Fibroblast of villous mesenchyme (primary cell): ENCODE measurements at places on chromosomes 12 and 14. TPM values are rescaled to one million over a fixed set of nuclear protein-coding genes. Genes with fewer than 3 reads are reported as not detected.

DNA sequence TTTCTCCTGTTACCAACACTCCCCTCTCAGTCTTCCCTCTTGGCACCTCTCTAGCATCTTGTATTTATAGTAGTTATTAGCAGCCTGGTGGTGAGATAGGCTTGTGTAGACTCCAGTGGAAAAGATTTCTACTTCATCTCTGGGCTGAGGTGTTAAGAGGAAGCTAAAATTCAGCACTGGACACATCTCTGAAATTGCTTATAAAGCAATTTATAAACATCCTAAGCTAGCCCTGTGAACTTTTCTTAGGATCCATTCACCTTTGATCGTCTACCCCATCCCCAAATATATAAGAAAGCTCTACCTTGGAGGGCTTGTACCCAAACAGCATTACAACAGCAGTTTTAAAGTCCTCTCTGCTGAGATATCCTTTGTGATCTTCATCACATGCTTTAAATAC is 928 bp downstream of the EFCAB11 start:
- DNase-seq, result no peak

- no peak for DNase-seq
Observed at GRCh38 chr12:111780166-111780565, 13.4 kb downstream of the ALDH2 start.

The PHETA1 gene
- 11.3 and 15.5 TPM in 2 replicates for total RNA-seq

The GNB3 gene
- total RNA-seq, result 1.7 and 3.9 TPM in 2 replicates

The SMOC1 gene
- total RNA-seq, result not detected in 2 replicates

The PELI2 gene
- total RNA-seq, result 3.0 and 5.2 TPM in 2 replicates

The KLRC4 gene
- total RNA-seq, result not detected in 2 replicates

The PRIMA1 gene
- not detected in 2 replicates for total RNA-seq

The RAD9B gene
- total RNA-seq, result 0.64 and 1.3 TPM in 2 replicates

The CPM gene
- total RNA-seq, result 8.4 and 23.3 TPM in 2 replicates

- DNase-seq, result no peak
Observed at GRCh38 chr12:52165096-52165855, 26.5 kb downstream of the KRT80 start.

GRCh38 chr14:92143309-92143708 is 21.5 kb downstream of the CPSF2 start:
- no peak for DNase-seq

DNA sequence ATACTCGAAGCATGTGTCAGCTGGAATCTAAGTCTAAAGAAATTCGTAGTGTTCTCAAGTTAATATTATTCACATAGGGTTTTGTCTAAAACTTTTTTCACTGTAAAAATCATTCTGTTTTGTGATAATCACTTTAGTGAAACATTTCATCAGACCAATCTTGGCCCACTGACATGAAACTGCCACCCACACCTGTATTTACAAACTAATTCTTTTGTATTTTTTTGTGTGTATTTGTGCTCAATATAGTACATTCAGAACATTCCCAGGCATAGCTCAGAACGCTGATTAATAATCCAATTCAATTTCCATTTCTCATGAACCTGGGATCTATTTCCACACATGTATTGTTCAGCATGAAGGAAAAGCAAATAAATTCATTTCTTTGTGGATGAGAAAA is 191.7 kb downstream of the RASSF9 start:
- DNase-seq, result no peak

The APOLD1 gene
- total RNA-seq, result 9.3 and 14.7 TPM in 2 replicates

DNA sequence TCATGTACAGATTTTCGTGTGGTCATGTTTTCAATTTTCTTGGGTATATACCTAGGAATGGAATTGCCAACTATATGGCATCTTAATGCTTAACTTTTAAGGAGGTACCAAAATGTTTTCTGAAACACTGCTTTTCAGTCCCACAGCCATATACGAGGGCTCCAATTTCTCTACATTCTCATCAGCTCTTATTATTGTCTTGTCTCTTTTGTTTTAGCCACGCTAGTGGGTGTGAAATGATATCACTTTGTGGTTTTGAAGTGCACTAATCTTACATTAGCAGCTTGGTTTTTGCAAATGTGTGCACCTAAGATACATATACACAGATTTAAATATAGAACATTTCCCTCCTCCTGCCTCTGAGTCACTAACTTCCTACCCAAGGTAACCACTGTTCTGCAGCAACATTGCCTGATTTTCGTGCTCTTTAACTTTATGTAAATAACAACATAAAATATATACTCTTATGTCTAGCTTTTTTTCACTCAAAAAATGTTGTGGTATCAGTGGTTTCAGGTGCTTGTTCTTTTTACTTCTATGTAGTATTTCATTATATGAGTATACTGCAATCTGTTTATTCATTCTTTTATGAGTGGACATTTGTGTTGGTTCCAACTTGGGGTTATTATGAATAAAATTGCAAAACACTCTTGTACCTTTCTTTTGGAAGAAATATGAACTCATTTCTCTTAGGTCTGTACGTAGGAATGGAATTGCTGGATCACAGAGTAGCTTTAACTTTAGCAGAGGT is 73.1 kb downstream of the ZFP36L1 start:
- peak; percentile 20 for DNase-seq
